Cardiac muscle cell (in vitro differentiated cells and primary cell): ENCODE measurements at places on chromosomes 5 and 9. TPM values are rescaled to one million over a fixed set of nuclear protein-coding genes. Genes with fewer than 3 reads are reported as not detected.

GRCh38 chr9:120571443-120572257, 8.3 kb downstream of the CDK5RAP2 start:
- DNase-seq = peak; percentile 51

GRCh38 chr5:6715271-6715670, 2.0 kb downstream of the TENT4A start:
- no peak for DNase-seq

DNA sequence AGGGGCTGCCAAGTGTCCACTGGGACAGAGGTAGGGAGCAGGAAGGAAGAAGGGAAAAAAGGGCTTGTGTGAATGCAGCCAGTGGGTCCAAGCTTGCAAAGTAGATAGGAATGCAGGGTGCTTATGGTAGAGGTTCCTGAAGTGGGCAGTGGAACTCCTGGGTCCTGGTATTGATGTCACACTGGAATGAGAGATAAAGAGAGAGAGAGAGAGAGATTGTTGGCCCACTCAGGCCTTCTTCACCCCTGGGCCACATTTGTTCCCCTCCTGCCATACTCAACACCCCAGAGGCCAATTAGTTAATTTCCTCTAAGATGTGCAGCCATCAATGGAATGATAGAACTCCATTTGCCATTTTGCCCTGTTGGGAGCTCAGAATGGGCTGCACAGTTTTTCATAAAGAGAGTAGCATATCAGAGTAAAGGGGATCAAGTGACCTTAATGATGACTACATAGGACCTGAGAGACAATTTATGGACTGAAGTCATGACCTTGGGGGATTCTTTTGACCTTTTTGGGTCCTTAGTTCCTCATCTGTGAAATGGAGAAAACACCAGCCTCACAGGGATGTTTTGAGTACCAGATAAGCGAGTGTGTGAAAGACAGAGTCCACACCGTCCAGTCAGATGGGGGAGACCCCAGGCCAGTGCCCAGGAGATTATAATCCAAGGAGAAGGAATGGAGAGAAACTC, 52.9 kb downstream of the PPARGC1B start:
- DNase-seq = no peak

GRCh38 chr5:135030956-135031812, 2.8 kb downstream of the PITX1 start:
- DNase-seq = no peak

The IL4 gene
- polyA plus RNA-seq = not detected in 2 replicates

- no peak for DNase-seq
These were observed 14.1 kb downstream of the BTNL9 start for GRCh38 chr5:181054138-181054537.

The SPINK7 gene
- polyA plus RNA-seq = not detected in 2 replicates

The PFN3 gene
- not detected in 2 replicates for polyA plus RNA-seq

GRCh38 chr9:99050292-99050911, 54.5 kb upstream of the TGFBR1 start:
- no peak for DNase-seq

- no peak for DNase-seq
These were observed 94.9 kb downstream of the ADRB2 start for GRCh38 chr5:148921350-148921749.

DNA sequence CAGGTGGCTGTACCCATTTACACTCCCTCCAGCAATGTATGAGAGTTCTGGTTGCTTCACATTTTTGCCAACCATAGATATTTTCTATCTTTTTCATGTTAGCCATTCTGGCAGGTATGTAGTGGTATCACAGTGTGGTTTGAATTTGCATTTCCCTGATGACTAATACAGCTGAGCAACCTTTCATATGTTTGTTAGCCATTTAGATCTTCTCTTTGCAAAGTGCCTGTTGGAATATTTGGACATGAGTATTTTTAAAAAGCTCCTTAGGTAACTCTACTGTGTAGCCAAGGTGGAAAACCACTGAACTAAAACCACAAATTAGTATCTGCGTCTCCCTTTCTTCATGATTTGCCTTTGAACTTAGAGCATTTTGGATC, 31.9 kb downstream of the IRF1 start:
- no peak for DNase-seq

DNA sequence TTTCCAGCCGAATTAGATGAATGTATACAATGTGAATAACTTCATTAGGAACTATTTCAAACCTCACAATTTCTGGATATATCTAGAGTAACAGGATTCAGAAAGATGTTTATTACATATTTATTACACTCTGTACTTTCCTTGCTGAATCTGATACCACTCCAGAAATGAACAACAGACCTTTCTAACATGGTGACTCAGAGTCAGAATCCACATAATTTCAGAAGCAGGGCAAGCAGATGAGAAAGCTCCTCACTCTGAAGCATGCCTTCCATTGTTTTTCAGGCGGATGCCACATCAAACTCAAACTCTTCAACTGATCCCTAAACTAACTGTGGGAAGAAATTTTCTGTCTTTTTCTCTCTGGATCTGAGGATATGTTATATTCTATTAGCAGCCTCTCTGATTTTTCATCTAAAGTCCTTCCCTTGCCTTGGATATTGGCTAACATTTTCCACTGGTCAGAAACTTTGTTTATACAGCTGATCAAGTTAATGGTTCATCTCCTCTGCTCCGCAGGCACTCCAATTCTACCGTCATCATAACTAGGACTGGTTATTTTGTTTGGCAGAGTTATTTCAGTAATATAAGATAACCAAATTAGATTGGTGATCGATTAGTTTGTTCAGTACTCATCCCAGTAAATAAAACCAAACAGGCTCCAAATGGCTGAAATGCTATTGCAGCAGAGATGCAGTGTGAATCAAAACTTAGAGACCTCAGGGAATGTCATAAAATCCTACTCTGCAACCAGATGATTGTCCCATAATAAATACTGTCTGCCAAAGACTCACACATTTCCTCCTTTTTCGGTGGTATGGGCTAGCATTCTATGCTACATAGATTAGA, 556.0 kb downstream of the EBF1 start:
- no peak for DNase-seq

GRCh38 chr5:80125962-80126480, 90.9 kb downstream of the THBS4 start:
- DNase-seq = no peak

DNA sequence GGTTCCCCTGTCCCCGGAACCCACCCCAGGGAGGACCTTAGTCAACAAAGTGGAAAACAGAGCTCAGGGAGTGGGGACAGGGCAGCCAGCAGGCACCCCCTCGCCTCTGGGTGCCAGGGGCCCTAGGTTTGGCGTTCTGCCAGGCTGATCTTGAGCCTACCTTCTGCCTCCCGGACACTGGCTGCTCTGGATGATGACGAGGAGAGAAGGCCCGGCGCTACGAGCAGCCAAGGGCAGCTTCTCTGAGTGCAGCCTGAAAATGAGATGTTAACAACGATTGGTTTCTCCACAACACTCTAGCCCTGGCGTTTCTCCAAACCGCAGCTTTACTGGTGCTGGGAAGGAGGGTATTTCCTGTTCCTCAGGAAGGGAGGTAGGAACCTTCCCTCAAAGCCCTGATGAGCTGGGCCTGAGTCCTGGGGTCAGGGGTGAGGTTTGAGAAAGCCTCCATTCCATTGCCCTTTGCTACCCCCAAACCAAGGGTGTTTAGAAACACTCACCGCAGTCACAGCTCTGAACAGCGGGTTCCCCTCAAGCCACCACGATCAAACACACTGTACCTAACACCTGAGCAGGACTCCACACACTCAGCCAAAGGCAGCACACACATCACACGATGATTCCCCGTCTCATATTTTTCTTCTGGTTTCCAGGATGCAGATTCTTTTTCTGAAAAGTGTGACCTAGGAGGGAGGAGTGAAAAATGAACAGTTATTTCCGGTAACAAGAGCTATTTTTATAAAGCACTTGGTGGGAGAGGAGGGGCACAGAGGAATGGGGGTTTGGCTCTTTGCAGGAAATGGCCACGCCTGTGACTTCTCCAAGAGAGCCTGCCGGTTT, at the start of gene STING1:
Gene STING1, minus strand, starts transcription at position 709 of the 840 bp plus-strand sequence. CDS start 1,054 bp downstream, outside the sequence.
- peak; percentile 99 for DNase-seq

DNA sequence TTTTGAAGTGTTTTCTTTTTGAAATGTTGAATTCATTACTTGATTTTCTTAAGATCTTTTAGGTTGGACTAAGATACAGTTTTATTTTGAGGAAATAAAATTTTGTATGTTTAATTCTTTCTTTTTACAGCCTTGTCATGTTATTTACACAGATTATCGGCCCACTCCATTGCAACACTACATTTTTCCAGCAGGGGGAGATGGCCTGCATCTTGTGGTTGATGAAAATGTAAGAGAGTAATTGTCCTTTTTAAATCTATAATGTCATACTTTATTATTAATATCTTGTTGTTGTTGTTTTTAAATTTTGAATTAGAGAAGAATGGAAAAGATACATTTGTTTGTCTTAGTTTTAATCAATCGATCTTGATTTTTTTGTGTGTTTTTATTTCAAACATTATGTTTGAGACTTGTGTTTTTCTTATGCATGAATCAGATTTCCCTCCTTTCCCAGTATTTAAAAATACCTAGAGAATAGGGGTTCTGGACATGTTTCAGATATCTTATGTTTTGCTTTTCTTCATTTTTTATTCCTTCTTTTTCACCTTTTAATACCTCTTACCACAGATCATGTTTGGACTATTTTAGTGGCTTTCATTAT, 36.7 kb downstream of the MTREX start:
- peak; percentile 80 for DNase-seq

GRCh38 chr5:152542741-152543140, 137.7 kb upstream of the NMUR2 start:
- DNase-seq = peak; percentile 27

The PRRX2 gene
- 3.0 and 9.5 TPM in 2 replicates for polyA plus RNA-seq

The PPP1R2B gene
- polyA plus RNA-seq = not detected in 2 replicates

- no peak for DNase-seq
These were observed 9.2 kb downstream of the GALNT10 start for GRCh38 chr5:154199671-154200220.

DNA sequence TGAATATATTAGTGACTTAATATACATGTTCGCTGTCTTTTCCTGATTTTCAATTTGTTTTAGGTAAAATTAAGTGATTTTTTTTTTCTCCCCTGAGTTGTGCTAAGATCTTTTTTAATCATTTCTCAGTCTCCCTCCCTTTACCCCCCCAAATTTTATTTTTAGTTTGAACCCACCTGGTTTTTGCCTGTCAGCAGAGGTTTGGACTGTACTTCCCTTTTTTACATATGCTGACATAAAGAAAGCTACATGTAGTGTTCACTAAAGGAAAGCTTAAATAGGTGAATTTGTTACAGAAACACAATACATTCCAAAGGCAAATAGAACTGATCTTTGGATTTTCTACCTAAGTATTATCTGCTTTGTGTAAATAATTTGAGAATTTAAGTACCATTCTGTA, 82.2 kb downstream of the IPO11 start:
- DNase-seq = no peak

The CAPSL gene
- polyA plus RNA-seq = not detected in 2 replicates

The NUP188 gene
- polyA plus RNA-seq = 35.8 and 38.9 TPM in 2 replicates

GRCh38 chr5:168085261-168086031, 206.0 kb upstream of the WWC1 start:
- peak; percentile 16 for DNase-seq

DNA sequence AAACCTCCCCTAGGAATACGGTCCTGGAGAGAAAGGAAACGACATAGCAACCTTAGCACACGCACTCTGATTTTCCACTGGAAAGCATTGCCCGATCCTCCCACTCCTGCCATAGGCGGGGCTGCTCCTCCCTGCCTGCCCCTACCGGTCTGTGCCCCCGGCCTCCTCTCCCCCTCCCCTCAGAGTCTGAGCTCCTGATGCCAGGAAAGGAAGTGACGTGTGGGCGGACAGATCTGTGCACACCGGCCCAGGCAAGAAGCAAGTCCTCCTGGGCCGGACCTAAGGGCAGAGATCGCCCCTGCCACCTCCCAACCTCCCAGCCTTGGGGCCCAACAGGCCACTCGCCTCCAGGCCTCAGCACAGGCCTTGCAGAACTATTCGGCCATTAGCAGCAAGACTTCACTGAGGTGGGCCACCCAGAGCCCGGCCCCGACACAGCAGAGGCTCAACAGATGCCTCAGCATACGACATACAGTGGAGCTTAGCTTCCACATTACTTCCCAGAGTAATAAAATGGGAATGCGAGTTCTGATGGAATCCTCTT, 7.2 kb downstream of the NINJ1 start:
- DNase-seq = peak; percentile 53

GRCh38 chr9:124717597-124717996, 53.5 kb downstream of the NR6A1 start:
- DNase-seq = no peak

DNA sequence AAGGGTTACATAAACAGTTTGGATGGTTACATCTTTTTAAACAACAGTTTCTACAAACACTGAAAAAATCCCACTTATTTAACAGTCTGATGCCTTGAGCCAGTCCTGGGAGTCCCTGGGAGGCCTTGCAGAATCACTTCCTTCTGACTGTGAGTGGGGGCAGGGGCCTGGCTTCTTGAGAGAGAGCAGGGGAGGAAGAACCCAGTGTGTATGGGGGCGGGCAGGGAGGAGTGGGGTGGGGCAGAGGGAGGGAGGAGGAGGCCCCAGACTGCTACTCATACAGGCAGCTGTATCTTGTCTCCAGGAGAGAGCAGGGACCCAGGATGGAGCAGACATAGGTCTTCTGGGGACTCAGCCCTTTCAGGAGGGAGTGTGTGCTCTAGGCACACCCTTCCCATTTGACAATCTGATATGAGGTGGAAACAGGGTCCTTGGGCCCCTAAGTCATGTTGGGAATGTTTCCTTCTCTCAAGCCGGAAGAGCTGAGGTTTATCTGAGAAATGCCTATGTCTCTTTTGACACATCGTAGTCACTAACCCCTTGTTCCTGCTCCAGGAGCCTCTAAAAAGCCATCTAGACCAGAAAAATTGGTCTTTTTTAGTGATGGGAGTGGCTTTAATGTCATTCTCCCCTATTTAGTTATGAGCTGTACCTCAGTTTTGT, 52.8 kb downstream of the IRF1 start:
- peak; percentile 94 for DNase-seq

DNA sequence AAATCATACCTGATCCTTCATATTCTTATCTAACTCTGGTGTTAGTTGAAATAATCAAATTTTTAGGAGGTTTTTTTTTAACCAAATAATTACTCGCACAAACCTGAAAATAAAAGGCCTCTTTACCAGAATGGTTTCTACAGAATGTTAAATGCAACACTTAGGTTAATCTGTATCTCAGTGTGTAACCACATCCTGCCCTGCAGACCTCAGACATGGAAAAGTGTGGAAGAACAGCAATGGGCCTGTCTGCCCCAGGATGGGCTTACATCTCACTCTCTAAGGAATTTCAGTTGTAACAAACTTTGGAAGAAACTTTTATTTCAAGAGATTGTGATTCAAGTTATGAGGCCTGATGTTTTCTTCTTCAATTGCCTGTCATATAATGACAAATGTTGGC, 32.5 kb upstream of the MIER3 start:
- no peak for DNase-seq

The LPAR1 gene
- 0.49 and 1.9 TPM in 2 replicates for polyA plus RNA-seq

GRCh38 chr9:101299901-101300300, 84.9 kb downstream of the BAAT start:
- no peak for DNase-seq

DNA sequence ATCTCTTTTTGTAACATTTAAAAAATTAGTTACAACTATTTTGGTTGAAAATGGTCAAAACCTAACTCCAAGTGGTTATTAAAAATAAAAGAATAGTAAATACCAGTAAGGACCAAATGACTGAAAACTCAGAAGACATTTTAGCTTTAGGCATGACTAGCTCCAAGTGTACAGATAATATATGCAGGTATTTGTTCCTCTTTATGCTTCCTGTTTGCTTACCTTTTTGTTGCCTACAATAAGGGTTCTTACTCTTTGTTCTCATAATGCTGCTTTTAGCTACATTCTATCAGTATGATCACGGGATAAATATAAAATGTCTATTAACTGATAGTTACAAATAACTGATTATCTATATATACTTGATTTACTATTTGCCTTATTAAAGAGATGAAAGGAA, 259.6 kb downstream of the CDH12 start:
- no peak for DNase-seq

The TIMD4 gene
- polyA plus RNA-seq = not detected in 2 replicates

The NMUR2 gene
- polyA plus RNA-seq = not detected in 2 replicates

The TMEFF1 gene
- 22.3 and 33.0 TPM in 2 replicates for polyA plus RNA-seq

The GPR151 gene
- not detected in 2 replicates for polyA plus RNA-seq

The LURAP1L gene
- polyA plus RNA-seq = 0.61 and 1.5 TPM in 2 replicates
